ENCODE measurements at places on chromosomes 2 and 18. TPM values are rescaled to one million over a fixed set of nuclear protein-coding genes. Genes with fewer than 3 reads are reported as not detected.

DNA sequence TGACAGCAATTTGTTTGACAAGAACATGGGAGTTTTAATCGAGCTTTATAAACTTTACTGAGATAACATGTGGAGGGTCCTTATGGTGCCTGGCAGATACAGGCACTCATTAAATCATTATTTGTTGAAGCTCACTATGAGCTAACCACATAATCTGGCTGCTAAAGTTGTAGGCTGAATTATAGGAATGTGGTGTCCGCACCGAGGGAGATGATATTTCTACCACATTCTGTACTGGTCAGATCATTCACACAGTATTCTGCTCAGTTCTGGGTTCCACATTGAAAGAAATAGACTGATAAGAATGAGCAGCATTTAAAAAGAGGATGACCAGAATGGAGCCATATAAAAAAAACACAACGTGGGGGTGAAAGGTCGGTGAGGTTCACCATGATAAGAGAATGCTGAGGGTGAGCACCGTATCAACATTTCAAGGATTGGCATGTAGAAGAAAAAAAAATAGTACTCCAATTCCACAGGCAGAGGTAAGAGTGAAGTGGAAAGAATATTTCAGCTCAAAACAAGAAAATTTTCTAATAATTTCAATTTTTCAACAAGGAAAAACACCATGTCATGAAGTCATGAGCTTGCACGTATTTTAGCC is 54.4 kb downstream of the TMEFF2 start:
- H3K27ac ChIP-seq, result no peak overlapping the region
- no peak for DNase-seq
- no peaks in the 10 kb centered on the region for H3K27me3 ChIP-seq
- H3K36me3 ChIP-seq, result no peaks in the 10 kb centered on the region
- H3K4me3 ChIP-seq, result no peak overlapping the region

DNA sequence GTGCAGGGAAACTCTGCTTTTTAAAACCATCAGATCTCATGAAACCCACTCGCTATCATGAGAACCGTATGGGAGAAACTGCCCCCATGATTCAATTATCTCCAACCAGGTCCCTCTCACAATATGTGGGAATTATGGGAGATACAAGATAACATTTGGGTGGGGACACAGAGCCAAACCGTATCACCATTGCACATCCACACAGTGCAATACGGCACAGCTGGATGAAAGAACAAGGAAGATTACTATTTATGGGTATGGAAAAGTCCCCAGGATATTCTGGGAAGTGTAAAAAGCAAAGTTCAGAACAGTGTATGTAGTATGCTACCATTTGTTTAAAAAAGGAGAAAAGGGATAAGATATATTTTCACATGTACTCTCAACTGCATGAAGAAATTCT is 290.1 kb downstream of the PIK3C3 start:
- H3K4me3 ChIP-seq, result no peak overlapping the region
- DNase-seq, result no peak
- H3K27ac ChIP-seq, result no peak overlapping the region
- H3K27me3 ChIP-seq, result no peaks in the 10 kb centered on the region
- H3K4me1 ChIP-seq, result no peaks in the 10 kb centered on the region

DNA sequence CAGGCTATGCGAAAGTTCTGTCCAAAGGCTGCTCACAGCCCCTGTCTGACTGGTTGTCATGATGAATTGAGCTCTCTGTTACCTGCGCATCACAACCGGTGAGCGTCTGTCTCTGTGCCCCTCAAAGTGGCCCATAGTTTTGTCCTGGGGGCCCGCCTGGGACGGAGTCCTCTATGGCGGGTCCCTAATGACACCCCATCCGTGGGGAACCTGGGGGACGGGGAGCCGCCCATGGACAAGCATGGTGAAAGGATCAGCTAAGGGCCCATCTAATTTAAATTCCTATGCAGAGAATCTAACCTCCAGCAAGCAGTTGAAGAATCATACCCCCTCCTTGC is 473 bp downstream of the ELMOD3 start:
- no peaks in the 10 kb centered on the region for H3K27me3 ChIP-seq
- H3K4me1 ChIP-seq, result peaks cover 5% of the 10 kb centered on the region
- DNase-seq, result peak; percentile 7
- H3K4me3 ChIP-seq, result peak overlapping the region; percentile 85
- H3K36me3 ChIP-seq, result peaks cover 16% of the 10 kb centered on the region

- no peaks in the 10 kb centered on the region for H3K36me3 ChIP-seq
- H3K27me3 ChIP-seq, result no peaks in the 10 kb centered on the region
- H3K27ac ChIP-seq, result peak overlapping the region; percentile 77
- H3K4me1 ChIP-seq, result no peaks in the 10 kb centered on the region
- no peak overlapping the region for H3K4me3 ChIP-seq
- DNase-seq, result no peak
These were observed 88.2 kb downstream of the PLB1 start for GRCh38 chr2:28583899-28584553.

DNA sequence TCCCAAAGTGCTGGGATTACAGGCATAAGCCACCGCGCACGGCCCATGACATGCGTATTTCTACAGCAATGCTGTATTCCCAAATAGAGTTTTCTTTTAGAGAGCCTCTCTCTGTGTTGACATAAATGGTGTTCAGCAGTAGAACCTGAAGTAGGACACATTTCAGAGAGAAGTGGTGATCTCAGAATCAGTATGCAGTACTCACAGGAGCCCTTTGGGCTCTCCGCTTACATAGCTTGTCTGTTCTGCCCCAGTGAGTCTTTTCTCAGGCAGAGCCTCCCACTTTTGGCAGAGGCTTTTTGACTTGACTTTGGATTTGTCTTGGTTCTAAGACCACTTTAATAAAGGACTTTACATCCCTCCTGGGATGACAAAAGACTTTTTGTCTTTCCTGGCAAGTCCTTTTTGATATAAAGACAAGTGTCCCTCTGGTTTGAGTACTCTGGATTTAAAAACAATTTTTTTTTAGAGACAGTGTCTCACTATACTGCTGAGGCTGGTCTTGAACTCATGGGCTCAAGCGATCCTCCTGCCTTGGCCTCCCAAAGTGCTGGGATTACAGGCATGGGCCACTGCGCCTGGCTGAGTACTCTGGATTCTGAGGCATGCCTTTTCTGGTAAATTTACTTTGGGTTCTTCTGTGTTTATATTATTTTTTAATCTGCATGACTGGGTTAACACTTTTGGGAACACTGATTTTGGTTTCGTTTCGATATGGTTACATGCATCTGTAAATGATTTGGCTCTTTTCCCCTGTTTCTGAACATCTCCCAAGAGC is 113.3 kb downstream of the SMAD2 start:
- no peaks in the 10 kb centered on the region for H3K36me3 ChIP-seq
- H3K4me1 ChIP-seq, result no peaks in the 10 kb centered on the region
- H3K27me3 ChIP-seq, result no peaks in the 10 kb centered on the region
- no peak overlapping the region for H3K4me3 ChIP-seq

DNA sequence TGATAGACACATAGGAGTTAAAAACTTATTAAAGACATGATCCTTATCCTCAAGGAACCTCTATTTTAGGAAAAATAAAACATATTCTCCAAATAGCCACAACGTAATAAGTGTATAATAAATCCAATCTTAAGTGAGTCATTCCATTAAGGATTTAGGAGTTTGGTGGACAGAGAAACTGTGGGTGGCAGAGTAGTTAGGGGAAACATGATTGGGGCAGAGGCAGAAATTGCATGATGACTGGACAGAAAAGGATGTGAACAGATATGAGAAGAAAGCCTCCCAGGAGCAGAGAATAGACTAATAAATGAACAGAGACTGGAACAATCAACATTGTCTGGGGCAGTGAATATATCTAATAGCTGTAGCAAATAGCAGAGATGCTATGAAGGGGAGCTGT is 48.1 kb upstream of the SIGLEC15 start:
- no peaks in the 10 kb centered on the region for H3K36me3 ChIP-seq
- H3K27ac ChIP-seq, result no peak overlapping the region
- H3K27me3 ChIP-seq, result peaks cover 5% of the 10 kb centered on the region
- DNase-seq, result no peak
- H3K4me3 ChIP-seq, result no peak overlapping the region
- H3K4me1 ChIP-seq, result no peaks in the 10 kb centered on the region

- H3K4me3 ChIP-seq, result no peak overlapping the region
- H3K4me1 ChIP-seq, result no peaks in the 10 kb centered on the region
- no peaks in the 10 kb centered on the region for H3K36me3 ChIP-seq
- no peaks in the 10 kb centered on the region for H3K27me3 ChIP-seq
- DNase-seq, result no peak
These were observed 130.2 kb downstream of the DNAH6 start for GRCh38 chr2:84646514-84646913.

- H3K27me3 ChIP-seq, result no peaks in the 10 kb centered on the region
- peaks cover 56% of the 10 kb centered on the region for H3K36me3 ChIP-seq
- no peak for DNase-seq
- no peak overlapping the region for H3K27ac ChIP-seq
These were observed 65.8 kb downstream of the EMILIN2 start for GRCh38 chr18:2912357-2913299.

- no peak overlapping the region for H3K27ac ChIP-seq
- DNase-seq, result peak; percentile 59
- no peaks in the 10 kb centered on the region for H3K4me1 ChIP-seq
- H3K36me3 ChIP-seq, result peaks cover 6% of the 10 kb centered on the region
- no peak overlapping the region for H3K4me3 ChIP-seq
- H3K27me3 ChIP-seq, result no peaks in the 10 kb centered on the region
These were observed 12.8 kb upstream of the IHH start for GRCh38 chr2:219073413-219074129.

- no peaks in the 10 kb centered on the region for H3K36me3 ChIP-seq
- H3K27ac ChIP-seq, result no peak overlapping the region
- no peaks in the 10 kb centered on the region for H3K27me3 ChIP-seq
- DNase-seq, result peak; percentile 73
- no peak overlapping the region for H3K4me3 ChIP-seq
- H3K4me1 ChIP-seq, result peaks cover 6% of the 10 kb centered on the region
These were observed 35.8 kb downstream of the ANXA4 start for GRCh38 chr2:69777786-69778105.

GRCh38 chr2:98560256-98560771 is 48.0 kb downstream of the COA5 start:
- H3K4me1 ChIP-seq, result peaks cover 6% of the 10 kb centered on the region
- H3K27ac ChIP-seq, result no peak overlapping the region
- no peaks in the 10 kb centered on the region for H3K27me3 ChIP-seq
- no peak overlapping the region for H3K4me3 ChIP-seq
- peaks cover 19% of the 10 kb centered on the region for H3K36me3 ChIP-seq

- no peak overlapping the region for H3K4me3 ChIP-seq
- H3K36me3 ChIP-seq, result no peaks in the 10 kb centered on the region
- no peak for DNase-seq
- peak overlapping the region; percentile 55 for H3K27ac ChIP-seq
- no peaks in the 10 kb centered on the region for H3K4me1 ChIP-seq
These were observed 116.3 kb downstream of the TTC32 start for GRCh38 chr2:19785447-19785846.

GRCh38 chr2:118569876-118570535 is 277.4 kb downstream of the EN1 start:
- H3K36me3 ChIP-seq, result no peaks in the 10 kb centered on the region
- no peak overlapping the region for H3K27ac ChIP-seq
- H3K4me3 ChIP-seq, result no peak overlapping the region
- peaks cover 3% of the 10 kb centered on the region for H3K4me1 ChIP-seq
- no peaks in the 10 kb centered on the region for H3K27me3 ChIP-seq

GRCh38 chr2:181581534-181581933 is 75.4 kb downstream of the CERKL start:
- no peak overlapping the region for H3K4me3 ChIP-seq
- no peaks in the 10 kb centered on the region for H3K27me3 ChIP-seq
- no peaks in the 10 kb centered on the region for H3K36me3 ChIP-seq
- DNase-seq, result no peak
- no peak overlapping the region for H3K27ac ChIP-seq
- no peaks in the 10 kb centered on the region for H3K4me1 ChIP-seq

GRCh38 chr2:58900246-58901027 is 659.3 kb upstream of the FANCL start:
- no peaks in the 10 kb centered on the region for H3K36me3 ChIP-seq
- DNase-seq, result peak; percentile 17
- no peaks in the 10 kb centered on the region for H3K4me1 ChIP-seq
- no peak overlapping the region for H3K4me3 ChIP-seq
- H3K27me3 ChIP-seq, result no peaks in the 10 kb centered on the region
- H3K27ac ChIP-seq, result no peak overlapping the region

DNA sequence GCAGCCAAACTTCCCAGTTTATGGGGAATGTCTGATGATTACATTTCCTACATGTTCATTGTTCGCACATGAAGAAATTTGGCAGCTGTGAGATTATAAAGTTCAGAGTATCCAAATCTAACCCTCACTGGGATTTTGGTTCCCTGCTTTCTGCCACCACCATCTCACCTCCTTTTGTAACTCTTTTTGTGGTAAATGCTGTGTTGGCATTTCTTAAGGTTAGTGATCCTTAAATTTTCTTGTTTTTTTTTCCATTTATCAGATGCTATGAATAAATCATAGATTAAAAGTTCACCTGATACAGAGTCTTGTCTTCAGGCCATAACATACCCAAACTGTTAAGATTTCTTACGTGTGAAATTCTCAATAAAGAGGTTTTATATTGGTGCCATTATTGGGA is 8.5 kb upstream of the TBR1 start:
- DNase-seq, result no peak
- peaks cover 2% of the 10 kb centered on the region for H3K36me3 ChIP-seq
- H3K4me1 ChIP-seq, result no peaks in the 10 kb centered on the region
- H3K27me3 ChIP-seq, result peaks cover 4% of the 10 kb centered on the region
- H3K27ac ChIP-seq, result no peak overlapping the region

GRCh38 chr2:171852366-171852888 is 41.6 kb downstream of the SLC25A12 start:
- no peak overlapping the region for H3K4me3 ChIP-seq
- no peaks in the 10 kb centered on the region for H3K27me3 ChIP-seq
- no peak for DNase-seq
- H3K4me1 ChIP-seq, result no peaks in the 10 kb centered on the region
- peaks cover 2% of the 10 kb centered on the region for H3K36me3 ChIP-seq

DNA sequence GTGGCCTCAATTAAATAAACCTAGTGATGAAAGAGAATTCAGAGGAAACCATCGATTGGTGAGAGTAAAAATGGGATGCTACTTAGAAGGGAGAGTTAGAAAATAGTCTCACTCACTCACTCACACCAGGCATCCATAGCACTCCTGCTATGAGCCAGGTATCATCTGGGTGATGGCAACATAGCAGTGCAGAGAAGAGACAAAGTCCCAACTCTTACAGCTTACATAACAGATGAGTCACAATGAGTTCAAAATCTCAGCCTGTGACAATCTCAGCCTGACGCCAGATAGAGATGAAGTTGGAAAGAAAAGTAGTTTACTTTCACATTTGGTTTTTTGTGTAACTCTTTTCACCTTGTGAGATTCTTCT is 55.4 kb upstream of the THOC1 start:
- DNase-seq, result no peak
- H3K4me1 ChIP-seq, result no peaks in the 10 kb centered on the region
- no peak overlapping the region for H3K4me3 ChIP-seq
- H3K27me3 ChIP-seq, result no peaks in the 10 kb centered on the region
- H3K27ac ChIP-seq, result no peak overlapping the region

The KIAA2012 gene
- 5.3 TPM for total RNA-seq

The FTCDNL1 gene
- total RNA-seq, result 2.8 TPM

The EVX2 gene
- total RNA-seq, result not detected

The STARD6 gene
- total RNA-seq, result not detected

The RBM43 gene
- total RNA-seq, result 17.8 TPM

The REG1B gene
- total RNA-seq, result not detected

The AMER3 gene
- total RNA-seq, result 0.09 TPM

The FSHR gene
- not detected for total RNA-seq

The MAL gene
- total RNA-seq, result 19.0 TPM

The FSIP2 gene
- total RNA-seq, result 0.58 TPM
